HL-60 (cell line): ENCODE measurements at places on chromosomes 5 and 9.

DNA sequence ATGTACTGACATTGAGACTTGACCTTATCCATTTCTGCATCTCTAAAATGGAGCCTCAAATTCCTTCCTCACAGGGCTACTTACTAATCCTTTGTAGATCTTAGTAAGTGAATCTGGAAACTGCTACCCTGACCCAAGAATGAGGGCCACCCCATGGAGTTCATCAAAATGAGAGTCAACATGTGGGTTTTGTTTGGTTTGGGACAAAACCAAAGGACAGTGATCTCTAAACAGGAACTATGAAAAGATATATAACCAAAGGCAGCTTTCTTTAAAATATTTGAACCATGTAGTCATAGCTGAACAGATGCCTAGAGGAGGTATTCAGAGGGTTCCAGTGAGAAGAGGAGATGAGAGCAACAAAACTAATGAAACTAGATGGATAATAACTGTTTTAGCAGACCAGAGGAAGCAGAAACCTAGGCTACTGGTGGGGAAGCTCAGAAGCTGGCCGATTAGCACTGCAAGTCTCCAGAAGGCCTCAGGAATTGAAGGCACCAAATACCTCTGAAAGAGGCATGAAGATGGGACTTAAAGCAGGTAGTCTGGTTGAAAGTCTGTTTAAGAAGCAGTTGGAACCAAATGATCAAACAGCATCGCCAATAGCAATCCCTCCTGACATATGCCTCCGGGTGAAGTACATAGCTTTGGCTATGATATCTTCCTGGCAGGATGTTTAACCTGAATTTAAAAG lies 45.8 kb downstream of the THOC3 start:
- no peak for DNase-seq

DNA sequence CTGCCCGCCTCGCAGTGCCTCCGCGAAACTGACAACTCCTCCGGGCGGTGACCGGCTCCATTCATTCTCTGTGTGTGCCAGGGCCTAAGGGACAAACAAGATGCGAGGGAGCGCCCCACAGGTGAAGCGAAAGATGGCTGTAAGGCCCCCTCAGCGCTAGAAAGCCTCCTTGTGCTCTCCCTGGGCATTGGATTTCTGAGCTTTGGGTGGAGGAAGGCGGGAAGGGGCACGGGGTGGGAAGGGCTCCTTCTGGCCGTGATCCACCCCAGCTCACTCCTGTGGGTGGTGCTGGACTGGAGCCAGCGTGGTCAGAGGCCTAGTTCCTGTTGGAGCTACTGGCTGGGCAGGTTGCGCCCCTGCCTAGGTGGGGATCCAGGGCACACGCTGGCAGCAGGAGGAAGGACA lies 943 bp downstream of the GALNT12 start:
- DNase-seq, result no peak

DNA sequence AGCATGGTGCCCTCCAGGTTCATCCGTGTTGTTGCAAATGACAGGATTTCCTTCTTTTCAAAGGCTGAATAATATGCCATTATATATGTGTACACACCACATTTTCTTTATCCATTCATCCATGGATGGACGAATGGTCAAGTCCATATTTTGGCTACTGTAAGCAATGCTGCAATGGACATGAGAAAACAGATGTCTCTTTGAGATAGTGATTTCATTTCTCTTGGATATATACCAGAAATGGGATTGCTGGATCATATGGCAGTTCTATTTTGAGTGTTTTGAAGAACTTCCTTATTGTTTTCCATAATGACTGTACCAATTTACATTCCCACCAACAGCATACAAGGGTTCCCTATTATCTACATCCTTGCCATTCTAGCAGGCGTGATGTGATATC lies 67.9 kb downstream of the TEK start:
- no peak for DNase-seq

DNA sequence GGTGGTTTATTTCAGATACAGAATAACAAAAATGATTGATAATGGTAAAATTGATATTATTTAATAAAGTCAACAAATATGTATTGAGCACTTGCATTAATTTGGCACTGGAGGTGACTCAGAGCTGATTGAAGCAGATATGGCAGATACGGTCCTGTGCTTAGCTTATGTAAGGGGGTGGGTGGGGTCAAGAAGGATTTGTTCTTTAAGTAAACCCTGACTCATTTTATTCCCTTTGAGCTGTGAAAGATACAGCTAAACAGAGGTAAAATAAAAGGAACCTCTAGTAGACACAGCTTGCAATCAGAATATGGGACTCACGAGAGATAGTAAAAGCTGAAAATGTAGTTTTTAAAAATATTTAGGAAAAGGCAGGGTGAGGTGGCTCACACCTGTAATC lies 201.3 kb upstream of the CLINT1 start:
- no peak for DNase-seq

GRCh38 chr5:61674378-61674777 lies 342.3 kb downstream of the ZSWIM6 start:
- no peak for DNase-seq

GRCh38 chr5:53236683-53237082 lies 127.1 kb upstream of the MOCS2 start:
- no peak for DNase-seq

GRCh38 chr9:127369428-127369827 lies 27.5 kb upstream of the SLC2A8 start:
- DNase-seq, result no peak

- DNase-seq, result no peak
Measured at GRCh38 chr5:32274548-32275395, 38.0 kb downstream of the MTMR12 start.

GRCh38 chr5:115229606-115230005 lies 33.1 kb downstream of the PGGT1B start:
- no peak for DNase-seq

- DNase-seq, result no peak
Measured at GRCh38 chr5:55821731-55822512, 29.2 kb upstream of the IL31RA start.

- DNase-seq, result no peak
Measured at GRCh38 chr9:96006961-96007360, 131.5 kb downstream of the ERCC6L2 start.

- DNase-seq, result no peak
Measured at GRCh38 chr5:173441053-173441628, 112.9 kb upstream of the STC2 start.

DNA sequence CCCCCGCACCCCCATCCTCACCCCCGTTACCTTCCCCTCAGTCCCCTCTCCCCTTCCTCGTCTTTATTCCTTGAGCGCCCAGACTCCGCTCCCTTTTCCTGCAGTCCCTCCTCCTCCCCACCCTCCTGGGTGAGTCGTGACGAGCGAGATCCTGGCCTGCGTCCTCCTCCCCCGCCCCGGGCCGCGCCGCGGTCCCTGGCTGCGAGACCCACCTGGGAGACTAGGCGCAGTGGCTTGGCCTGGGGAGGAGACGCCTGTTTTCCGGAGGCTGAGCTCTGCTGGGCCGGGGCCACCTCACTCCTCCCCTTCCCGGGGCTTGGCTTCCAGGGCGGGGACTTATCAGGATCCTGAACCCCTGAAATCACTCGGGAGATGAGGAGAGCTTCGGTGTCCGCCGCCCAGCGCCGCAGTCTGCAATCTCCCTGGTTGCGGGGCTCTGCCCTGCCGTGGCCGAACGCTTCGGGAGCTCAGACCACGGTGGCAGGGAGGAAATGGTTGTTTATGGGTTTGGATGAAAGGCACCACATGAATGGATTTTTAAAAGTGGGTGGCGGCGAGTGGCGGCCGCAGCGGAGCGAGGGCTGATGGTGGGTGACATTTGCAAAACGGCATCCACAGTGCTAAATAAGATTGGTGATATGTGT lies 984 bp downstream of the STXBP1 start:
- no peak for DNase-seq

DNA sequence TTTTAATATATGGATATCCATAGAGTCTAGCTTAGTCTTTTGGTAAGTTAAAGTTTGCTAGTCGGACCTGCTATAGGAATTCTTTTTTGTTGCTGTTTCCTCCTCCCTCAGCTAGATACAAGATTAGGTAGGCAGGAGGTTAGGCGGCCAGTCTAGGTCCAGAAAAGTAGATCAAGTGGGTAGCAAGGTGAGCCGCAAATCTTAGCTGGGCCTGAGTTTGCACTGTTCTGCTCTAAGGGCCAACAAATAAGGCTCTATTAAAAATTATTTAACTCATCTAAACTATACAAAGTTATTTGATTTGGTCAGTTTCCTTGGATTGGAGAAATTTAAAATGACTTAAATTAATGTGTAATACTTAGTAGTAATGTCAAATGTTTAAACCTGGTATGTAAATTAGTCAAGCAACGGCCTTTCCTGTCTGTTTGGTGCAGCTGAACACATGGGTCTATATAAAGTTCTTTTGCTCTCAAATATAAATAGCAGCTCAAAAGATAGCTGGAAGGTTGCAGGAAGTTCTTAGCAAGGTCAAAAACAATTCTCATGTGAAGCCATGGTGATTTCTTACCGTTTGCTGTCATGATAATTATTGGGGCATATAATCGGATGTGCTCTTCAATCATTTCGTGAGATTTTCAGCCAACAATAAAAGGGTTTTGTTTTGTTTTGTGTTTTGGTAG lies 72.0 kb downstream of the PRKACG start:
- no peak for DNase-seq

- no peak for DNase-seq
Measured at GRCh38 chr5:120304663-120305062, 159.4 kb upstream of the PRR16 start.

DNA sequence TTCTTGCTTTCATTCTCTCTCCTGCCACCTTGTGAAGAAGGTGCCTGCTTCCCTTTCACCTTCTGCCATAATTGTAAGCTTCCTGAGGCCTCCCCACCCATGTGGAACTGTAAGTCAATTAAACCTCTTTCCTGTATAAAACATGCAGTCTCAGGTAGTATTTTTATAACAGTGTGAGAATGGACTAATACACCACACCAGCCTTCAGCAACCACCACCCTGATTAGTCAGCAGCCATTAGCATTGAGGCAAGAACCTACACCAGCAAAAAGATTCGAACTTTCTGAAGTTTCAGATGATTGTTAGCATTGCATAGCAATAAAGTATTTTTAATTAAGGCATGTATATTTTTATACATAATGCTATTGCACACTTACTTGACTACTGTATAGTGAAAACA lies 980.2 kb downstream of the EFNA5 start:
- no peak for DNase-seq

- no peak for DNase-seq
Measured at GRCh38 chr5:56303511-56303910, 70.4 kb upstream of the ANKRD55 start.

DNA sequence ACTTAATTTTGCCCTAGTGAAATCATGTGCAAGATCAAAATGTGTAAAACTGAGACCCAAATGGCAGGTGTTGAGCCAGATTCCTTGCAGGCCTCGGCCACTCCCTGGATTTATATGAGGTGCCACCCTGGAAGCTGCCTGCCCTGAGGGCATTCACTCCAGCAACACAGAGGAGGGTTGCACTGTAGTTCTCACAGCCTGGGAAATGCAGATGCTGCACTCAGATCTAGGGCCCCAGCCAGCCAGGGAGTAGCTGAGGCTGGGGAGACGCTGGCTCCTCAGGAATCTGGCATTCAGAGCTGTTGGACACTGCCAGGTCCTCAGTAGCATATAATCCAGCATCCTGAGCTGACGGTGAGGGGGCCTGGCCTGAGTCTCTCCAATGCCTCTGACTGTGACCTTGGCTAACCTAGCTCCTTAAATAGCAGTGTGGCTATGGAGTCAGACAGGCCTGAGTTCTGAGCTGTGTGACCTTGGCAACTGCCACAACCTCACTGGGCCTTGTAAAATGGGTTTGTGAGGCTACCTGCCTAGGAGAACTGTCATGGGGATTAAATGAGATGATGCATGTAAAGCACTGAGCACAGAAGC lies 8.7 kb downstream of the KCNMB1 start:
- no peak for DNase-seq

GRCh38 chr9:14907360-14907685 lies 2.9 kb downstream of the FREM1 start:
- no peak for DNase-seq

DNA sequence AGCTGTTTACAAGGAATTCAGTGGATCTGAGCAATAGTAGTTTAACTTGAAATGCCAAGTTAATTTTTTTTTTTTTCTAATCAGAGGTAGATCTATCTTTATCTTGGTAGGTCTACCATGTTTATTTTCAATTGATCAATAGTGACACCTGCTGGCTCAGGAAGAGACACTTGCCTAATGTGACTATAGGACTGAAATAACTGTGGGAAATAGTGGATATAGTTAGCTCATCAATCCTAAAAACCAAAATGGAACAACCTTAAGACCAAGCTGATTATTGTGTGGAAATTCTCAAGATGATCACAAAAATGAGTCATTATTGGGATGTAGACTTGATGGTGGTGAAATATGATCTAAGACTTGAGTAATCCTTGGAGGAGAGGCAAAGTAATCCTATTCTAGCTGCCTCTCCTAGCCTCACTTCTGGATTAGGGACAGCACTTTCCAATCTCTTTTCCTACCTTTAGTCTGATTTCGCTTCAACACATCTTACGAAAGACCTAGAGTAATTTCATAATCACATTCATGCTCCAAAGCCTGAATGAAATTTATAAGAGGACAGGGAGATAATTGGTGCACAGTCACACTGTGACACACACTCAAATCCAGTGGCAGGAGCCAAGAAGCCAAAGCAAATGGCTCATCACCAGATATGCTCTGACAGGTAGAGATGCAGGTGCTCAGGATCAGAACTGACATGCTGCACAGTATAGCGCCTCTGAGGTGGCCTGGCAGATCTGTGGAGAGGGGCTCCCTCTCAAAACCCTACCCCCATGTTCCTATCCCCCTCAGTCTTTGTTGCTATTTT lies 156.3 kb downstream of the HMHB1 start:
- no peak for DNase-seq
